ENCODE measurements at places on chromosomes 13 and 19.
A peak's percentile ranks its signal among the peaks of the same experiment; 100 is the strongest.

DNA sequence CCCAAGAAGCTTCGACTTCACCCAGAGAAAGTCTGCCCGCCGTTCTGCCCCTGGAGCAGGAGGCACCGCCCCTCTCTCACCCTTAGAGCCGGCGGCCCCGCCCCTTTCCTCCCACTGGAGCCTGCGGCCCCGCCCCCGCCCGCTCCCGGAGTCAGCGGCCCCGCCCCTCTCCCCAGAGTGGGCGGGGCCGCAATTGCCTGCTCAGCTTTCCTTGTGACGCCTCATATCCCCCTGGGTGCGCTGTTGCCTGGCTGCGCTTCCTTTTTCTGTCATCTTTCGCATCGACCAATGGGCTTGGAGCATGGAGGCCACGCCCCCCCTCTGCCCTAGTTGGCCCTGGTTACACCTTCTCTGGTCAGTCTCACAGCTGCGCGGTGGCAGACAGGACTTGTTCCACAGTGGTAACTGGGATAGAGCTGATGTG, 38.2 kb upstream of the ZNF492 start:
- DNase-seq: peak; percentile 52

GRCh38 chr19:18940769-18941627, at the start of gene HOMER3:
HOMER3 (minus strand) TSS chr19:18941217; CDS start chr19:18938982, 2,235 bp downstream.
- no peak for DNase-seq

DNA sequence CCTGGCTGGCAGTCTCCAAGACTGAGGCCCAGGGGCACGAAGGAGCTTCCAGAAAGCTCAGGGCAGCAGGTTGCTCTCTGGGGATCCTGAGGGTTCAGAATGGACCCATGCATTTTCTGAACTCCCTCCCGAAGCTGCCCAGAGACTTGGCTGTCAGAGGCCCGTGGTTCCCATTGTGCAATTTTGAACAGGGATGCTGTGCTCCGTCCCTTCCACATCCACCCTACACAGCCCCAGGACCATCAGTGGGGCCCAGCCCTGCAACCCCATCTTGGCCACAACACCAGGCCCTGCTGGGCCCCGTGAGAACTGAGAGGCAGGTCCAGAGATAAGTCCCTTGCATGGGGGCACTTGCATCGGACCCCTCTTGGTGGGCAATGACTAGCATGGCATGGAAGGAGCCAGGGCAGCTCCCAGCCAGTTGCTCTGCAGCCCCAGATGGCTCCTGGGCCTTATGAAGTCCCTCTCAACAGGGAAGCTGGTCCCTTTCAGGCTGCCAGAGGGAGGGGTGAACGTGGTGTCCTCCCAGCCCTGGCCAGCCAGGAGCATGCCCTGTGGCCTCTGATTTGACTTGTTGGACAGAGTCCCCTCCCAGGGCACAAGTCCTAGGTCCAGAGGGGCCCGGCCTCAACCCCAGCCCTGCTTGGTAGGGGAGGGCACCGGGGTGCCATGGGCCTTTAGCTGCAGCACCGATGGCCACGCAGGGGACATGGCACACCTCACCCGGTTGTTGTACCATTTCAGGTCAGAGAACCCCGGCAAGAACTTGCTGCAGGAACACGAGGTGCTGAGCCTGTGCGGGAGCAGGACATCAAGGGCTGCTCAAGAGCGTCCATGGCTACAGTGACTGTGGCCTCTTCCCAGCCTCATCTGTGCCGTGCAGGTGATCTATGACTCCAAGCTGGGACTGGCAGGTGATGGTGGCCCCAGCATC, 17.3 kb upstream of the ZNF14 start:
- peak; percentile 53 for DNase-seq

DNA sequence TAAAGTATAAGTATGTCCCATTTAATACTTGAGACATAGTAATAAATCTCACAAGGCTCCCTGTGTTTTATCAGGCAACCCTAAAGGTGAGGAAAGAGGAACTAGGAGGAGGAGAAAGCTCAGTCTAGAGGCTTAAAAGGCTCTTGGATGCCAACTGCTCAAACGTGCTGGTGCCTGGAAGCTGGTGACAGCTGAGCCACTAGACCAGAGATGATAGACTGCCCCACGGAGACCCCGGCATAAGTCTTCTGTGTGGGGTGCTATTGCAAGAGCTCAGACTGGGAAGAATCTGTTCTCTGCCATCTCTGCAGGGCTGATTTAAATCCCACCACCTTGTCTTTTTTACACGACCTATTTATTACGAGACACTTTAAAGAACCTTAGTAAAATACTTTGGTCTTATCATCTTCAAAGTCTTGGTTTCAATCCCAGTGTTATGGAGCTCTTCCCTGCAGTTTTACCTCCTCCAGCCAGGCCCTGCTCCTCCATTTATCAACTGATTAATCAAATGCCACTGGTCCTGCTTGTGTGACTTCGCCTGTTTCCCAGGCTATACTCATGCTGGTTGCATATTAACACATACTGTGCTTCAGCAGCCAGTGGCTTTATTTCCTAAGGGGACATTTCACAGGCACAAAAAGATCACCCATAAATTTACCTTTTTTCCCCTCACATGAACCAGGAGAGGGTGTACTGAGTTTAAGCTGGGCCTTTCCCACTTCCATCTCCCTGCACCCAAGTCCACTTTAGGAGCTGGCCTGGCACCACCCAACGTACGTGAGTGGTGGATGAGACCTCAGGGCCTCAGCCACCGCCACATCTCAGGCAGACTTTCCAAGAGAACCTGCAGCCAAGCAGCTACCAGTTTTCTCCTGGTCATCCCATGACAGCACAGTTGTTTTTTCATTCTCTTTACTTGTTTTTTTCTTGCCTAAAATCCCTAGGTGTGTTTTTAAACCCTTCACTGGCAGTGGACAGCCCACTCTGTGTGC, 7.8 kb upstream of the ATP12A start:
- DNase-seq: no peak

GRCh38 chr19:1577090-1577928, 9.2 kb upstream of the MEX3D start:
- no peak for DNase-seq

GRCh38 chr13:23509781-23510543, 60.2 kb upstream of the TNFRSF19 start:
- DNase-seq: no peak

Measured in ascending aorta (tissue), 2 donors.